ENCODE measurements at places on chromosomes 13 and 19.

- no peak for DNase-seq
Observed at GRCh38 chr19:47057328-47057727, 8.9 kb upstream of the TMEM160 start.

GRCh38 chr13:24651718-24652345 lies 28.4 kb upstream of the ATP12A start:
- no peak for DNase-seq

DNA sequence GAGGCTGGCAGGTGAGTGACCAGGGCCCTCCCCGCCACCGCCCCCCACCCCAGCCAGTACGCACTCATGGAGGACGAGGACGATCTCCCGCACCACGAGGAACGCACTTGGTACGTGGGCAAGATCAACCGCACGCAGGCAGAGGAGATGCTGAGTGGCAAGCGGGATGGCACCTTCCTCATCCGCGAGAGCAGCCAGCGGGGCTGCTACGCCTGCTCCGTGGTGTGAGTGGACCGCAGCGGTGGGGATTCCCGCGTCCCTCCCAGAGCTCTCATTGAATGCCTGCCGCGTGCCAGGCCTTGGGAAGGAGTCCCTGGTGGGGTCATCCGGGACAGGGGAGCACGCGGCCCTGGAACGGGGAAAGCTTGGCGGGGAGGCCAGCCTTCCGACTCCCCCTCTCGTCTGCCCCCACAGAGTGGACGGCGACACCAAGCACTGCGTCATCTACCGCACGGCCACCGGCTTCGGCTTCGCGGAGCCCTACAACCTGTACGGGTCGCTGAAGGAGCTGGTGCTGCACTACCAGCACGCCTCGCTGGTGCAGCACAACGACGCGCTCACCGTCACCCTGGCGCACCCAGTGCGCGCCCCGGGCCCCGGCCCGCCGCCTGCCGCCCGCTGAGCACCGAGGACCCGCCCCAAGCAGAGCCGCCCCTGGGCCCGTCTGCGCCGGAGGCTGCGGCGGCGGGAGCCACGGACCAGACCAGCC lies 4.8 kb upstream of the IFI30 start:
- DNase-seq: no peak

GRCh38 chr13:20719783-20720182 lies 16.3 kb downstream of the IL17D start:
- DNase-seq: no peak

DNA sequence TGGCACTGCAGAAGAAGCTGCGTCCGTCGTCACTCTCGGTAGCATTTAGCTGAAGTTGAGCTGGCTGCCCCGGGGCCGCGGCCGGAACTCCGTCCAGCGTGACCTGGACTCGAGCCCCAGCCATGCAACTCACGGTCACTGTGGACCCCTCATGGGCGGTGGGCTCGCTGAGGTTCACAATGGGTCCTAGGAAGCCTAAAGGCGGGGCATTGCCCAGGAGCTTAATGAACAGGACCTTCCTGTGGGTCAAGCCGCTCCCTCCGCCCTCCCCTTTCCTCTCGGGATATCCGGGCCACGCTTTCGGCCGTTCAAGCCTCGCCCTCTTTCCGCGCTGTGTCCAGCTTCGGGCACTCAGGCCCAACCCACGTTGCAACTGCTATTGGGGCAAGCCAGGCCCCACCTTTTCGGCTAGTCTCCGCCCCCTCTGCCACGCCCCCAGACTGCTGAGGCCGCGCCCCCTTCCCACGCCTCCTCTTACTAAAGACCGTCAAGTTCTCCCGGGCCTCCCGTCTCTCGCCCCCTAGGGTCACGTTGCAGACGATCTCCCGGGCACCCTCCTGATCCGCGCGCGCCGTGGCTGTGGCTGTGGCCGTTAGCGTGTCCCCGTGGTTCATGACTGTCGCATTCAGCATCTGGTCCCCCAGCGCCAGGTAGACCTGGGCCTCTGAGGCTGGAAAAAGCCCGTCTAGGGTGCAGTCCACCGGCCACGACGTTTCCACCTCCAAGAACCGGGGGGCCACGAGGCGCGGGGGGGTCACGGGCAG lies 1.4 kb upstream of the RAVER1 start:
- DNase-seq: no peak

- no peak for DNase-seq
Observed at GRCh38 chr13:38537051-38537450, 149.8 kb upstream of the FREM2 start.

DNA sequence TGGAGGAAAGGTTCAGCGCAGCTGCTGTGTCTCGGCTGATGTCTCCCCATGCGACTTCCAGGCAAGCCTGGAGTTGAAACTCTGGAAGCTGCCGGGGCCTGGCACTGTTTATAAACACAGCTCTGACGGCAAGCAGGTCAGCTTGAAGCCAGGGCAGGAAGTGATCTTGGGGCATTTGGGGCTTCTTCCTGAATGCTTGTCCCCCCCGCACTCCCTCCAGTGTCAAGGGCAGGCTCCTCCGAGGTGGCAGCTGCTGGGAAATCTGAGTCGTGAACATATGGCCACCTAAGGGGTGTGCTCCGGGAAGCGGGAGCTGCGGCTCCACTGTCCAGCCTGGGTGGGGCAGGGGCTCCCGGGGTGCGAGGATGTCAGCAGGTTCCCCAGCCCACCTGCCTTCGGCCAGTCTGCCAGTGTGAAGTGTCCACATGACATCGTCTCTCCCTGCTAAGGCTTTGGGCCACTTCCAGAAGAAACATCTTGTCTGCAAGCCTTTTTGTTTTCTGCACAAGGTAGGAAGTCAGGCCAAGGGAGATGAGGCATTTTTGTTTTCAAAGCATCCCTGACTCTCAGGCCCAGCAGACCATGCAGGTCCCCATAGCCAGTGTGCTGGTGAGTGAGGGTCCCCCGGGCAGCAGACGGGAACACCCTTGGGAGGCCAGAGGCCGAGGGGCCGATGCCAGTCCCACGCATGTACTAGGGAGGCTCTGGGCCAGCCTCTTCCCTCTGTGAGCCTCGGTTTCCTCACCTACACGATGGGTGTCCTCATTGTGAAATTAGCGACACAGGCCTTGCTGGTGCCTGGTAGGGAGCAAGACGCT lies 2.7 kb downstream of the PIAS4 start:
- DNase-seq: no peak

- no peak for DNase-seq
Observed at GRCh38 chr13:44648392-44649103, 72.4 kb upstream of the TSC22D1 start.

DNA sequence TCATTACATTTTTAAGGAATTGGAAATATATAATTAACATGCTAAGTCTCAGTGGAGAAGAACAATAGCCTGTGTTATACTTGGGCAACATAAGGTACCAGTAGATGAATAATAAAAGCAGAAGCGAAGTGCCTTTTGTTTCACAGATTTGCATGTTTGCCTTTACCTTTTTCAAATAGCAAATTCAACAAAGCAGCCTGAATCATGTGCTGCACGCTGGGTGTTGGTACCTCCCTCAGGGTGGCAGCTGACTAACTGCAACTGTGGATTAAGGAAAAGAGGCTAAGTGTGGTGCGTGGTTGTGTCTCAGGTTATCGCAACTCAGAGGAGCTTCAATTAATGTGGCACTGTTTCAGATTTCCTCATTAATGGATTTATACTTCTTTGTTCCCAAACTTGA lies 189.0 kb downstream of the LMO7 start:
- no peak for DNase-seq

GRCh38 chr19:58581227-58582141 lies 8.3 kb upstream of the MZF1 start:
- peak; percentile 80 for DNase-seq

GRCh38 chr13:75226092-75226491 lies 255.9 kb downstream of the TBC1D4 start:
- no peak for DNase-seq

DNA sequence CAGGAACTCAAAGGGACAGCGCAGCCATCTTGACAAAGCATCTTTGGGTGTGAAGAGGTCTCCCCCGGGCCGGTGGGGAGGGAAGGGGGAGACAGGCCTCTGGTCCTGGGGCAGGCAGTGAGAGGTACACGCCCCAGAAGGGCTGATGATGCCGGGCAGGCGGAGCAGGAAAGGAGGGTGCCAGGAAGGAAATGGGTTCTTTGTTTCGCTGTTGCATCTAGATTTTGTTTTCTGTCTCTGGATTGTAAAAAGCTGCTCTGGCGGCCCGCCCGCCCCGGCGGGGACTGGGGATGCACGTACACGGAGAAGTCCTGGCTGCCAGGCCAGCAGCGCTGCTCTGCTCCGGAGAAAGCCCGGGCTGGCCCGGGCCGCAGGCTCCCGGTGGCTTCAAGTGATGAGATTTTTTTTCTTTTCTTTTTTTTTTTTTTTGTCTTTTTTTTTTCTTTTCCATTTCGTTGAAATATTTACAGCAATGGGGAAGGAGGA lies 13.2 kb upstream of the ASF1B start:
- peak; percentile 20 for DNase-seq

DNA sequence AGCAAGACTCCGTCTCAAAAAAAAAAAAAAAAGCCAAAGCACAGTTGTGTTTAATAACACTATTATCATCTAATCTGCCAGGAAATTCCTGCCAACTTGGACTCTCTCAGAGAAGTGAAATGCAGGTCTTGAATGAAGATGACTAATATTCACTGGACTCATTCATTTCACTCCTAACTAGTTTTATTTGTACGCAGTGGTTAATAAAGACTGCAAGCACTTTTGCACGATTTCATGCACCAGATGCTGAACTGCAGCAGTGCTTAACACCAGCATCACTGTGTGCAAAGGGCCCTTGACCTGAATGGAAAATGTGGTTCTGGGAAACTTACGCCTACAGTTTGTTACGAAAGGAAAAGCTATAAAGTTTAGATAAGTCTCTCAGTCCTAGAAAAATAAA lies 63.3 kb downstream of the DHRS12 start:
- no peak for DNase-seq

GRCh38 chr13:107374038-107374437 lies 806.1 kb upstream of the ARGLU1 start:
- DNase-seq: no peak

DNA sequence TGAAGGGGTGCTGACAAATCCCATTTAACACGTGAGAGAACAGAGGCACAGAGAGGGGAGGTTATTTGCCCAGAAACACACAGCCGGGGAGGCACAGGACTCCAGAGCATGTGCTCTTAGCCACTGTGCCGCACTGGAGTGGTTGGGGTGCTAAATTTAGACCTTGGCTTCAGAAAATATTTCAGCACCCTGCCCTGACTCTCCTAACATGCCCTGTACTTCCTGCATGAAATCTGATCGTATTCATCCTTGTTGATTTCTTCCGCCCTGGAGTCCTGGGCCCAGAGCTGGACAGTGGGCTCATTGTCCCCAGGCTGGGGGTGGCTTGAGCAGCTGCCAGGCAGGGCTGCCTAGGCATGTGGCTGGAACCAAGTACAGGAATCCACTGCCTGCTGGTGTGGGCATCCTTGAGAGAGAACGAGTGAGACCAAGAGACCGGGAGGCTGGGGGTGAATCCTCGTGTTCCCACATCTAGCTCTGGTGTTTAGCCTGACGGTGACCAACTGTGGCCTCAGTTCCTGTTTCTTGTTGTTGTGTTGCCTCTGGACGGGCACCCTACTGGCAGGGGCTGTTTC lies 5.3 kb downstream of the SLC27A1 start:
- no peak for DNase-seq

DNA sequence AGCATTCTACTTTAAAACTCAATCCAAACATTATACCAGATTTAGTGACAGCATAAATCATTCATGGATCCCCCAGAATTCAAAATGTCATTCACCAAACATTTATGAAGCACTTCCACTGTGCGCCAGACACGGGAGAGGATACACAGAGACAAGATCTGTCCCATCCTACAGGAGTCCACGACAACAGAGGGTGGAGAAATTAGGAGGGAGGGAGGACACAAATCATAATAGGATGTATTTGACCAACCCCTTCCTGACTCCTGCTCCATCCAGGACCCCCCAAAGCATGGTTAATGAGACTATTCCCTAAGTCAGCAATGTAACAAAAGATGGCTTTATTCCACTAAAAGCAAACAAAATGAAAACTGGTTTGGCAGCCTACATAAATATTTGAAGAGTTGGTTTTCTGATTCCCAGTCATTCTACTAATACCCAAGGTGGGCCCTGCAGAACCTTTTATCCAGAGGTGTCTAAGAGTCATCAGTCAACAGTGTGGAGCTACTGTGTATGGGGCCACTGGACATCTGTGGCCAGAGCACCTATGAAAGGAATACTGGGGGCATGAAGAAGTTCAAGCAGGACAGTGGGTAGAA lies 62.8 kb upstream of the DOCK9 start:
- no peak for DNase-seq

- no peak for DNase-seq
Observed at GRCh38 chr13:29564818-29565217, 30.7 kb downstream of the SLC7A1 start.

DNA sequence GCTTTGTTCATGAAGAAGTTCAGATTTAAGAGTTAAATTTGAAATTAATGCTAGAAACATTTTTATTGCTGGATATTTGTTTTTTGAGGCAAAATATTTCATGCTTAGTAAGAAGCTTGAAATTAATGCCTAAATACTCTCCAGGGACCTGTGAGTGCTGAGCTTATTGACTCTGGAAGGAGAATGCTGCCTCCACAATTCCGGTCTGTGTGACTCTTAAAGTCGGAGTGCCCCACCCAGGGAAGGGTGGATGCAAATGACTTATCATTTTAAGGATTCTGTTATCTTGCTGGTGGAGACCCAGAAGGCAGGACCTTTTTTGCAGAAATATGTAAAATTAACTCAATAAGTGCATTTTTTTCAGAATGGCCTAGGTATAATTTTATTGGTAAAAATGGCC lies 143.8 kb upstream of the RXFP2 start:
- no peak for DNase-seq

- DNase-seq: no peak
Observed at GRCh38 chr19:56642711-56643459, at the start of gene SMIM17. SMIM17 (plus strand) TSS chr19:56643159; CDS start chr19:56645668, 2,509 bp downstream.

- DNase-seq: no peak
Observed at GRCh38 chr13:23574421-23575145, 4.4 kb downstream of the TNFRSF19 start.

DNA sequence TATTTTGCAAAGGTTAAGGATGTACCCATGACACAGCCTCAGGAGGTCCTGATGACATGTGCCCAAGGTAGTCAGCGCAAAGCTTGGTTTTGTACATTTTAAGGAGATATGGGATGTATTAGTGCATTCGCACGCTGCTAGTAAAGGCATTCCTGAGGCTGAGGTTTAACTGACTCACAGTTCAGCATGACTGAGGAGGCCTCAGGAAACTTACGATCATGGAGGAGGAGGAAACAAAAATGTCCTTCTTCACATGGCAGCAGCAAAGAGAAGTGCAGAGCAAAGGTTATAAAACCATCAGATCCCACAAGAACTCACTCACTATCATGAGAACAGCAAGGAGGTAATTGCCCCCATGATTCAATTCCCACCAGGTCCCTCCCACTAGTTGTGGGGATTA lies 1017.4 kb downstream of the EFNB2 start:
- no peak for DNase-seq

- no peak for DNase-seq
Observed at GRCh38 chr19:16025108-16026101, 50.9 kb upstream of the TPM4 start.

- DNase-seq: no peak
Observed at GRCh38 chr19:50417111-50418081, 1.3 kb upstream of the SPIB start.

Measured in activated T-helper 9 cell treated with anti-CD3 and anti-CD28 coated beads, Interleukin-2, amount 50 U/mL, for 16 hours (primary cell).